ENCODE measurements at places on chromosomes 5 and 9.

DNA sequence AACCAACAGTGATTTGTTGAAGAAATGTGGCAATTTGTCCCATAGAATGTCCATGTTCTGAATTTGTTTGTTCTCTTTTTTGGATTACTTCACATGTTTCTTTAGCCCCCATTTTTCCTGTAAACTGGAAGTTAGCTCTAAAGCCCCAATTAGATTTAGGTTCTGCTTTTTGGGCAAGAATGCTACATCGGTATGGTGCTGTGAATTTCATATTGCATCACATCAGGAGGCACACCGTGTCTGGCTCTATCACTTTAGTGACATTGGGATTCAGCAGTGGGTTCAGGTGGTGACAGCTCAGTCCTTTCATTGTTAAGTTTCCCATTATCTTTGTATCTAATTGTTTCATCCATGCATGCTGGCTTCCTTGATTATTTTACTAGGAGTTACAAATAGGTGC is 27.9 kb downstream of the ADGRV1 start:
- no peak for DNase-seq

DNA sequence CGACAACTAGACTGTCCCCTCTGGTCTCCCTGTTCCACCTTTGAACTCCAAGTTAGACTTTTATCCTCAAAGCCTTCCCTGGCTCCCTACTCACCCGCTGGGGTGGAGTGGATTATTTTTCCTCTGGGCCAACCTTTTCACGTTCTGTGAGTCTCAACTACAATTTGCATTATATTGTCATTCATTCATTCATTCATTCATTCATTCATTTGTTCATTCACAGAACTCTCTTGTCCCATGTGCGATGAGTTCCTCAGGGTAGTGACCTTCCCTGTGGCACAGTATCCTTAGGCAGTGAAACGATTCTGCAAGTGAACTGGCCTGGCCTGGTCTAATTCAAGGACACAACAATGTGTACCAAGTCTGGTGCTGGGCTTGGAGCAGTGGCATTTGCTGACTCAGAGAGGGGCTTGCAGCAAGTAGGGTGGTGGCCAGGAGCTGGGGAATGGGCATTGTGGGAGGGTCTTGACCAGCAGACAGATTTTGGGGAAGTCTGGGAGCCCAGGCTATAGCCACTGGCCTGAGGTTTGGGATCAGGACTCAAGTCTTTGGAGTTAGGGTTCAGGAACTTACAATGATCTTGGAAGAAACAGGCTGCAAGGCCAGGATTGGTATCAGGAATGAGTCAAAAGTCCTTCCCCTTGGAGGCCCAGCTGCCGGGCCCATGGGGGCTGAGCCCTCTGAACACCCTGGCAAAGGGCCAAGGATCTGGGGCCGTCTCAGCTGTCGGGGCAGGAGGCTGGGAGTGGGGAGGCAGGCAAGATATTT is 37.2 kb upstream of the COL15A1 start:
- DNase-seq = no peak

DNA sequence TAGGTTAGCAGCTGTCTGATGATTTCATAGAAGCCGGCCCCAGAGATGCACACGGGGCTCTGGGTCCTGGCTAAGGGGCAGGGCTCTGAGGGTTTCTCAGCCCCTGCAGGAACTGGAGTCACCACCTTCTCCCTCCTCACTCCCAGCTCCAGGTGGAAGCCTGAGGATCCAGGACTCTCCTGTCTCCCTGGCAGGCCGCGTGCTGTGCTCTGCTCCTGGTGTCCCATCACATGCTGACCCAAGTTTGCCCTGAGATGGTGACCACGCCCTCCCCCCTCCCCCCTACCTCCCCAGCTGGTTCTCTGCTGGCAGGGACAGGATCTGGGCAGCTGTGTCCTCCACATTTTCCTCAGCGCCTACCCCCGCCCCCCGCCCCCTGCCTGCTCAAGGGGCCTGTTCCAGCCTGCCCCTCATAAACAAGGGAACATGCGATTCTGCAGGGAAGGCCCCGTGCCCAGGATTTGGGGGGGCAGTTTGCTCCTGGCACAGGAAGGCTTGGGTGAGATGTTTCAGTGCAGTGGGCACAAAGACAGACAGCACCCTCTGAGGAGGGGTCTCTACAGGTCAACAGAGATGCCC is 87.4 kb downstream of the PSD2 start:
- no peak for DNase-seq

DNA sequence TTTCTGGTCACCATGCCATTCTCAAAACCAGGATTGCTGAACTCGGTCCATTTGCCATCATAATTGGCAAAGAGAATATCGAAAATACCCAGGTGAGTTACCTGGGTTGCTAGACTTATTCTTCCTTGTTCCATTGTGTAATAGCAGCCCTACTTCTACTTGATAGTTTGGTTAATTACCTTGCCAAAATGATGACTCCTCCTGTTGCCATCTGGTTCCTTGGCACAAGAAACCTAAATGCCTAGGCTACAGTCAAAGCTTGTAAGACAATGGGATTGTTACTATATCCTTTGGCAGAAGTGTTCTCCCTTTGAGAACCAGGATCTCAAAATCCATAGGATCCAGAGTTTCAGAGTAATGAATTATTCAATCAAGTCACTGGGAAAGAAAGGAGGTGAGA is 373.2 kb upstream of the ACTBL2 start:
- no peak for DNase-seq

DNA sequence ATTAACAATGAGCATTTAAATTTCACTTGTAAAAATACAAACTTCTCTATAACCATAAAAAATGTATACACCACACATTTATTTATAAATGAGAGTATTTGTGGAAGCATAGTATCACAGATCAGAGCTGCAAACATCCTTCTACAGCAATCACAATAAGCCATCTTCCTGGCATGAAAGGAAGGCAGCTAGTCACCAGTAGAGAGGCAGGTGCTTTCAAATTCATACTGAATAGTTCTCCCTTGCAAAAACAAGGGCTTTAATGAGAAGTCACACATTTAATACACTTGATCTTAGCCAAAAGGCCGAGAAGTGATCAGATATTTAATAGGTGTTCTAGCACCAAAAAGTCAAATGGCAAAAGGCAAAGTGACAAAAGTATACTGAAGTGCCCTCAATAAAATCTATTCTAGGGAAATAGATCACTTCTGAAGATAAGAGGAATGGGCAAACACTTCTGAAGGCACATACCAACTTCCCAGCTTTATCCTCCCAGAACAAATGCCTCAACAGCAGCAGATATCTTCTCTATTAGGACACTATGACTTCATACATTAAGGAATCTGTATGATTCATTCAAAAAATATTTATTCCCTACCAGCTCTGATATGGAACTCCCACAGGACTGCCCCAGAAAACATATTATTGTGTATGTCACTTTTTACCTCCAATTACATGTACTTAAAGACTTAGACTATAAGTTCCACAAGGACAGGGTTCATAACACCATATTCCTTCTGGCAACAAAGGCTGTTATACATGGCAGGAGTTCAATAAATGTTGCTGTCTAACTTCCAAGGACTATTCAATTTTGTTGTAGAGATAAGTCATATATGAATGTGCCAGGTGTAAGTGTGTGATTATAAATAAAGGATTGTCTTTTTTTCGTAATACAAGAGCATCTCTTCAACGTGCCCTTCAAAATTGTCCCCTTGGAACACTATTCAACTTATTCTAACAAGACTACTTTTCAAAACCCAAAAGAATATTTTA is 31.7 kb downstream of the MAPKAP1 start:
- DNase-seq = no peak

DNA sequence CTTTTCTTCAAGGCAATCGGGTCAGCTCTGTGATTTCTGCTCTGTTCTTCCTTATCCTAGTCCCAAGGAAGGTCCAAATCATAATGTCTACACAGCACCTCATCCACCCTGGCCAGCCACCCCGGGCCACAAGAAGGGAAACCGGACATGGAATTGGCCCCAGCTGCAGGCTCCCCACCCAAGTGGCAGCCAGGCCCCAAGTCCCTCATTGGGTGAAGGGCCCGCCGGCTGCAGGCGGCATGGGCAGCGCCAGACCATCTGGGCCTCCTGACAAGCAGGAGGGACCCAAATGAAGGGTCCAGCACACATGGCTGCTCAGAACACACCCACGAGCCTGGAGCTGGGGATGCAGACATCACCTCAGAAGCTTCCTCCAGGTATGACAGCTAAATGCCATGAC is 33.7 kb downstream of the BICD2 start:
- no peak for DNase-seq

GRCh38 chr5:141003031-141003430 is 36.8 kb downstream of the PCDHAC2 start:
- DNase-seq = no peak

GRCh38 chr5:90518661-90519060 is 10.7 kb downstream of the LYSMD3 start:
- DNase-seq = no peak

GRCh38 chr9:33718987-33719386 is 76.4 kb upstream of the PRSS3 start:
- DNase-seq = no peak

GRCh38 chr9:93656426-93657239 is 80.2 kb downstream of the PHF2 start:
- no peak for DNase-seq

- DNase-seq = no peak
Measured at GRCh38 chr5:143126174-143127019, 277.1 kb downstream of the NR3C1 start.

DNA sequence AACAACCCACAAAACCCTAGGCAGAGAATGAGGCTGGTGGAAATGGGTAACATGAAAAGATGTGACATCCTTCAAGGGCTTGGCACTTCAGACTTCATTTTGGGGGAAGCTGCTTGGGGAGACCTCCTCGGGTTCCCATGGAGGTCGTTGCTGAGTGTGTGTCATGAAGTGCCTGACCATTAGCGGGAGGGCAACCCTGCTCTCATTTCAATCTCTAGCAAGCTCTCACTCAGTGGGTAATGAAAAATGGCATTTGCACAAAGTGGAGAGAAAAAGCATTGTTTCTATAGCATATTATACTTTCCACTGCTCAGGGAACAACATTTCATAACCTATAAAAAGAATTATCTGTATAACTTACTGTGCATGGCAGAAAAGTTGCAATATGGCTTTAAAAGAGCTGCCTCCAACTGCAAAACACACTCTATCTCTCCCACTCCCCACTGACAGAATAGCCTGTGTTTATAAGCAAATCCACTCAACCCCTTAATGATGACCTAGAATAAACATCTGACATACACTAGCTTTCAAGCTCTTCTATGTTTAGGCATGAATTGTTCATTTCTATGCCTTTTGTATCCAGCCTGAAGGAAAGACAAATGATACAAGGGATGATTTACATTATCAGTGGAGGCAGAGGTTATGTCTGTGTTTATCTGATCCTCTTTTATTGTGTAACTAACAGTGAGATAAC is 357.2 kb downstream of the ZSWIM6 start:
- no peak for DNase-seq

- no peak for DNase-seq
Measured at GRCh38 chr5:80368661-80369480, 39.0 kb upstream of the ZFYVE16 start.

- DNase-seq = no peak
Measured at GRCh38 chr5:59218424-59219045, 635.7 kb downstream of the RAB3C start.

DNA sequence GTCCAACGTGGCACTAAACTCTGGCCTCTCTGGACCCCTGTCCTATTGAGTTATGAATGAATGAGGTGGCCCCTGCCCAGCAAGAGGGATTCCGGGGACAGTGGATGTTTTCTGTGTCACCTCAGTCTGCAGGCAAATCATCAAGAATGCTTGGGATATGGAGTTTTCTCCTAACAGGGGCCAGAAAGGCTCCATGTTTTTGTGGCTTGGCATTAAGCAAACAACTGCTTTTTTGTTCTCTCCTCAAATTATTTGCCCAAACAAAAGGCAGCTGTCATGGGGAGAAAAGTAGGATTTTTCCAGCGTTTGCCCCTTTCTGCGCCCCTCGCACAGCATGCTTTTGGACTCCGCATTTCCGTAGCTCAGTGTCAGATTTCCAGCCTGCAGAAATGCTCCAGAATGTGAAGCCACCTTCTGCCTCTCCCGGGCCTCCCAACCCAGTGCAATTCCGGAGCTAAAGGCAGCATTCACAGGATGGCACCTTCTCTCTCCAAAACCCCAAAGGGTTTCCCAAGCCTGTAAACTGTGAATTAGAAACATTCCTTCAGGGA is 553.3 kb downstream of the CCDC171 start:
- DNase-seq = no peak

GRCh38 chr5:172185096-172185461 is 2.9 kb downstream of the STK10 start:
- no peak for DNase-seq

- DNase-seq = no peak
Measured at GRCh38 chr5:3221432-3221831, 374.2 kb upstream of the IRX1 start.

- DNase-seq = no peak
Measured at GRCh38 chr9:93603011-93603410, 26.6 kb downstream of the PHF2 start.

DNA sequence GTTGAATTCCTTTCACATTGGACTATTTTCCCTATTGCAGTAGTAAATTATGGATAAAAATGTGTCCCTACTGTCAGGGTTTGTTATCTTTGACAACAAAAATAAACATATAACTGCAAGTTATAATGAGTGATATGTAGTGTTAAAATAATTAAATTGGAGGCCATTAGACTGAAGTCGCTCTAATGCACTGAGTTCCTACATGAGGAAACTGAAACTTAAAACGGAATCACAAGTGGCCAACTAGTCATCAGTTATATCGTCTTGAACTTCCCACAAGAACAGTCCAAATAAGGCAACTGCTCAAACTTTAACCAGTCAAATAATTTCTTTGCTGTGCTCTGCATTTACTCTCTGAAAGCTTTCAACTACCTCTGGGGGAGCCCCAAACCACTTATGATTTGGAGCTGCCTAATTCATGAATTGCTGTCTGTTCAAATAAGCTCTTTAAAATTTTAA is 2.1 kb upstream of the IFT74 start:
- DNase-seq = no peak

DNA sequence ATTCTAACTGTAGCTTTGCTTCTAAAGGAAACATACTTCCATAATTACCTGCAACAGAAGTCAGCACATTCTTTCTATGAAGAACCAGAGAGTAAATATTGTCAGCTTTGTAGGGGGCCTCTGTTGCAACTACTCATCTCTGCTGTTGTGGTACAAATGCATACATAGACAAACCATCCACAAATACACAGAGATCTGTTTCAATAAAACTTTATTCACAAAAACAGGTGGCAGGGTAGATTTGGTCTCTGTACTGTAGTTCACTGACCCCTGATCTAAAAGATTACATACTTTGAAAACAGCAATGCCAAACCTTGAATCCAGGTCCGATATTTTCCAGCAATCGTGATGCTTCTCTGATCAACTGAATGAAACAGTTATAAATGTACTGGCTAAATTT is 44.9 kb upstream of the RETREG1 start:
- DNase-seq = no peak

DNA sequence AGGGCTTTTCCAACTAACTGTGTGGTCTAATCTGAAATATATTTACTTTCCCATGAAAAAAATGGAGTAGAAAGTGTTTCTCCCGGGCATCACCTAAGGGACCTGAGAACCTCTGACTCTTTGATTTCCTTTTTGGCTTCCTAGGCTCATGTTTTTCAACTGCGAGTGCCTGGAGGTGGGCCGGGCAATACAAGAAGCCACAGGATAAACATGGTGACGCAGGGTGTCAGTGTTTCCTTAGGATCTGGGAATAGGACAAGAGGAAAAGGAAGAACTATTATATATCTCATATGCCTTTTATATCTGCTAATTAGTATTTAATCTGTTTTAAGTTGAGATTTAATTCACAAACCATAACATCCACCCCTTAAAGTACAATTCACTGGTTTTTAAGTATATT is 11.4 kb upstream of the LECT2 start:
- DNase-seq = no peak

All from stimulated activated CD4-positive, alpha-beta T cell treated with anti-CD3 and anti-CD28 coated beads, Interleukin-1b, Interleukin-23, amount 100 ng/mL, for 1 hour (primary cell).